Activated CD4-positive, alpha-beta T cell treated with anti-CD3 and anti-CD28 coated beads, Interleukin-2, amount 10 ng/mL, durations not matched to agents 24 days and 14 days (primary cell): ENCODE measurements at places on chromosomes 4 and X. TPM values are rescaled to one million over a fixed set of nuclear protein-coding genes. Genes with fewer than 3 reads are reported as not detected.
A peak's percentile ranks its signal among the peaks of the same experiment; 100 is the strongest.

DNA sequence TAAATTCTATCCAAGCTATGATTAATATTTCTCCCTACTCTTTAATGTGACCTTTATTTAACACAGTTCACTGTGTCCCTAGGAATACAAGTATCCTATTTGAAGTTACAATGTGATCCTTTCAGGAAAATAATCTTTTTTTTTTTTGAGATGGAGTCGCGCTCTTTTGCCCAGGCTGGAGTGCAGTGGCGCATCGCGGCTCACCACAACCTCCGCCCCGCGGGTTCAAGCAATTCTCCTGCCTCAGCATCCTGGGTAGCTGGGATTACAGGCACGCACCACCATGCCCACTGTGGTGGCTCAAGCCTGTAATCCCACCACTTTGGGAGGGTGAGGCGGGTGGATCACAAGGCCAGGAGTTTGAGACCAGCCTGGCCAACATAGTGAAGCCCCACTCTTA, 21.9 kb downstream of the TBCK start:
- DNase-seq: no peak

GRCh38 chr4:182805321-182805720, 111.9 kb downstream of the DCTD start:
- no peak for DNase-seq

- DNase-seq: no peak
Measured at GRCh38 chr4:46648088-46648744, 258.3 kb upstream of the GABRA2 start.

DNA sequence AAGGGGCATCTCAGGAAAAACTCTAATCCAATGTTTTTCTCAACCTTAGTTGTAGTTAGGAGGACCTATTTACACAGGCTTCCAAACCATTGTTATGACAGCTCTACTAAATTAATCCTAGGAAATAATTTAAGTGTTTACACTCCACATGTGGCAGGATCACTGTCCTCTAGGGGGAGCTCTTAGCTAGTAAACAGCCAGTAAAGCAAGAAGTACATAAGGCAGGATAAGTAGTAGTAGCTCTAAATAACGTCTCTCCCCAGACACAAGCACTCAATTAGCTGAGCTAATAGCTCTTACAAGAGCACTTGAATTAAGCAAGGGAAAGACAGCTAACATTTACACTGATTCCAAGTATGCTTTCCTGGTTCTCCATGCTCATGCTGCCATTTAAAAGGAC, 37.3 kb downstream of the NUDT11 start:
- peak; percentile 69 for DNase-seq

- DNase-seq: no peak
Measured at GRCh38 chr4:187191676-187192075, 468.0 kb upstream of the FAT1 start.

DNA sequence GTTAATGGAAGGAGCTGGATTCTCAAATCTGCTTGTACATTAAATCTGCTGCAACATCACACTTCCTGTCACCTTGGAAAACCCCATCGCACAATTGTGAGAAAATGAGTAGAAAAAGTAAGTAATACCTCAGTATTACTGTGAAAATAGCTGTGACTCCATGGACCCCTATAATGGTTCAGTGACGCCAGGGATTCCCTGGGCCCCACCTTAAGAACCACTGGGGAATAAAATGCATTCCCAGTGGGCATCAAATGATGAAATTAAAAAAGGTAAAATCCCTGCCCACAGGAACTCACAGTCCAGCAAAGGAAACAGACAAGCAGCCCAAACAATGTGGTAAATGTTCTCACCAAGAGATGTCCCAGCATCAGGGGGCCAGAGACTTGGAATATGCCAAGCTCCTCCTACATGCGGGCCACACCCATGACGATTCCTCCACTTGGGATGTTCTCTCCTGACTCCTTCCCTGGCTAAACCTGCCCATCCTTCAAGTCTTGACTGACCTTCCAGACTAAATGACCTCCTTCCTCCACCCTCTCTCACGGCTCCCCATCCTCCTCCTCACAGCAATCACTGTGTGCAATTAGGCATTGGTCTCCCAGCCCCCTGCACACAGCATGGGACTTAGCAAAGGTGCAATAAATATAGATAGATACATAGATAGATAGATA, 2.6 kb downstream of the EVC2 start:
- DNase-seq: no peak

DNA sequence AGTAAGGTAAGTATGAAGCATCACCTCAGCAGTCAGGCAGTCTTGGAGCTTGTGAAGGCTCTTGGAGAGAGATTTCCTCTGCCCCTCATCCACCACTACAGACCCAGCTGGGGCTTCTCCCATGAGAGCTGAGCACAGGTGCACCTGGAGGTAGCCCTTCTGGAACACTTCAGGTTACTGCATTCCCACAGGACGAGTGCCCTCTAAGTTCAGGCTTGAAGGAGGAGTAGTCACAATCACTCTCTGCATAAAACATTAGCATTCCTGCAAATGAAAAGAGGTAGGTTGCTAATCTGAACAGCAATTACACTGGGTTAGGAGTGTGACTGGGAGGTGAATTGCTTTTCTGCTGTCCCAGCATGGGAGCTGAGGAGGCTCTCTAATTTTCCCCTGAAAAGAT, 308.8 kb downstream of the TEX13C start:
- no peak for DNase-seq

DNA sequence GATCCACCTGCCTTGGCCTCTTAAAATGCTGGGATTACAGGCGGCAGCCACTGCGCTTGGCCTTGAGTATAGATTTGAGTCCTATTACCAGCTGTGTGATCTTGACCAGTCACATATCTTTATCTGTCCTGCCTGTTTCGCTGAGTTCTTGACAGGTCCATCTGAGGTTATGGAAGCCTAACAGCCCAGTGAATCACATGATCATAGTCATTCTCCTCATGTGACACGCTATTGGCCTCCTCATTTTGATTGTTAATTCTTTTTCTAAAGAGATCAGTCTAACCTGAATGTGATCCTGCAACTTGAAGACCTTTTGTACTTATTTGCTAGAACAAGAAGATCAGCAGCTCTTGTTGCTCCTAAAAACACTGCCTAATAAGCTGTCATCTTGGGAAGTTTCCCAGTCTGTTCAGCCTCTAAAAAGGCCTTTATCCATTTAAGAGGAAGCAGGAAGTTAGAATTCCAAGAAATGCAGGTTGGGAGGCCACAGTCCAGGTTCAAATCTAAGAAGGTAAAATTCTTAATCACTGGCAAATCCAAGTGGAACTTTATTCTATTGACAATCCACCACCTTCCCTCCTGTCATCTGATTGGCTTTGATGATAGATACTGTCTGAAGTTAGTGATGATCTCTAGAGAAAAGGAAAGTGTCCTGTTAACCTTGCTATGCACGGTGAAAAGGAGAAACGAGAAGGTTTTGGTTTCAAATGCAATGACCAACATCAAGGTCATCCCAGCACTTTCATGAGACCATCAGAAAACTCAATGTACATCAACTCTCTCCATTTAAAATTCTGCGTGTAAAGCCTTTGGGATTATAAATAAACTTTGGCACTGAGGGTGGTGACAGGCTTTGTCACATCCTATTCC, 86.9 kb downstream of the CHRNA9 start:
- DNase-seq: no peak

DNA sequence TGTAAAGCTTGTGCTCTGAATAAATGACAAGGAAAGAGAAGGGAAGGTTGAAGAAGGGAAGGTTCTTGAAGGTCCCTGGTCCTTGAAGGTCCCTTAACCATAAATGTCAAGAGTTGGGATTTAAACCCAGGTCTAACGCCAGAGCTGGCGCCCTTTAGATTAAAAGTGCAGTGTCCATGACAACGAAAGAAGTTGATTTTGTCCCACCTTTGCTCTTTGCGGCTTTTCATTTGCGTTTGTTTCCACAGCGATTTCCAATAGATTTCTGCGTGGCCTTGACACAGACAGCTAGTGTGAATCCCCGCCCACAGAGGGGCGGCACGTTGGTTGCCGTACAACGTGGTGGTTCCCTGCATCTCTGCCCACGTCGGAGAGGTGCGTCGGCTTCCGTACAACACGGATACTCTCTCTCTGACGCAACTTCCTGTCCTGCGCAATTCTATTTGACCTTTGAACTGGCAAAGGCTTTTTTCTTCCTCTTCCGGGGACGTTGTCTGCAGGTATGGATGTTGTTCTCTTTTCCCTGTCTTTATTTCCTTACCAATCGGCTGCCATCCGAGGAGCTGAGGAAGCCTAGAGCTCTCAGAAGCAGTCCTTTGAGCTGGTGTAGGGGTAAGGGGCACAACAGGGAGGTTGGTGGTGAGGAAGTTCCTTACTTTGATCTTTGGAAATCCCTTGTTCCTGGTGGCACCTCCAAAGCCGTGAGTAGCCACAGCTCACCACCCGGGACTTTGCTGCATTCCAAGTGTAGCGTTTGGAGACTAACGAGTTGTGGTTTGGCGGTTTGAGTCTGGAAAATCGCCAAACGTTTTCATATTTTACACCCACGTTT, at the start of gene RPL34:
Gene RPL34, plus strand, starts transcription at position 476 of the 832 bp plus-strand sequence. CDS start 1,384 bp downstream, outside the sequence.
- peak; percentile 99 for DNase-seq

DNA sequence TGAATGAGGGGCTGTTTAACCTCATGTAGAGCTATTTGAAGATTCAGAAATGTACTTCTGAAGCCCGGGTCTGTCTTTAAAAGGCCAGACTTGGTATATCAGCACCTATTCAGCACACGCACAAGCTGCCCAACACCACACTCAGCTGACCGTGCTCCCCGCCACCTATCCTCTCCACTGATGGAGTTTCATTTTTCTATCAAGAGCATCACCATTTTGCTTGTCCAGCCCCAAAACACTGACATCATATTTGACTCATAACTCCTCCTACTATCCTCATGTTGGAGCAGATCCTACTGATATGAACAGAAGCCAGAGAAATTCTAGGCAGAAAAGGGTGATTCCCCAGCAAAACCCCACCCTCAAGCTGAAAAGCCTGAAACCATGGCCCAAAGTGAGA, 100.3 kb downstream of the SORBS2 start:
- no peak for DNase-seq

GRCh38 chrX:2578864-2579263, 78.1 kb upstream of the DHRSX start:
- DNase-seq: no peak

GRCh38 chr4:2288051-2288541, 26.2 kb upstream of the MXD4 start:
- DNase-seq: no peak

- peak; percentile 54 for DNase-seq
Measured at GRCh38 chr4:40190019-40190418, 6.8 kb upstream of the RHOH start.

GRCh38 chrX:24423960-24424359, 41.1 kb upstream of the PDK3 start:
- no peak for DNase-seq

GRCh38 chr4:25981749-25982148, 67.7 kb downstream of the SMIM20 start:
- no peak for DNase-seq

DNA sequence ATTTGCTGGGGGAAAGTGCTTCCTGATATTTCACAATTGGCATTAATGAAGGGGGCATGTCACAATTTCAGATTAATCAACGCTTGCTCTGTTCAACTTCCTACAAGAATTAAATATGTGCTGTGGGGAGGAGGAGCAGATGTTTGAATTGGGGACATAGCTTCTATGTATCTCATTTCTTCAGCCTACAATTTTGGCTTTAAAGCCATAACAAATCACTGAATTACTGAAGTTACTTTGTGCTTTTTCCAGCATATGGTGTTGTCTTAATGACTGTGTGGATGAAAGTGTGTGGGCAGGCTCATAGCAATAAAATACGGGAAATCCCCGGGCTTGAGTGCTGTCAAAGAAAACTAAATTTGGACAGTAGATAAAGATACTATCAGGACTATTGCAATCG, 813 bp downstream of the TLR7 start:
- no peak for DNase-seq

DNA sequence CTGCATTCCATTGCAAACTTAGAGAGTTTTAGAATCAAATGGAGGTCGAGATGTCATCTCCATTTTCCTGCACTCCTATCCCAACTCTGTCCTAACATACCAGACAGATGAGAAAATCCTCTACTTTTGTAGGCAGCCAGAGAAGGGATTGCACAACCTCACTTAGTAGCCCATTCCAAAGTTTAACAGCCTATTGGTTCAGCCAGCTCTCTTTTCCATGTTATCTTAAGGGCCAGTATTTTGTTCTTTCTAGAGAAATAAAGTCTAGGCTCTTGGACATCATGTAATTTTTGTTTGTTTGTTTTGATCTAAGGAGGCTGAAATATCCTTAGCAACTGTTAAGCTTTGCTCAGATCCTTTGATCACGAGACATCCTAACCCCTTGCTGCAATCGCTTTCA, 173.0 kb downstream of the COX18 start:
- no peak for DNase-seq

DNA sequence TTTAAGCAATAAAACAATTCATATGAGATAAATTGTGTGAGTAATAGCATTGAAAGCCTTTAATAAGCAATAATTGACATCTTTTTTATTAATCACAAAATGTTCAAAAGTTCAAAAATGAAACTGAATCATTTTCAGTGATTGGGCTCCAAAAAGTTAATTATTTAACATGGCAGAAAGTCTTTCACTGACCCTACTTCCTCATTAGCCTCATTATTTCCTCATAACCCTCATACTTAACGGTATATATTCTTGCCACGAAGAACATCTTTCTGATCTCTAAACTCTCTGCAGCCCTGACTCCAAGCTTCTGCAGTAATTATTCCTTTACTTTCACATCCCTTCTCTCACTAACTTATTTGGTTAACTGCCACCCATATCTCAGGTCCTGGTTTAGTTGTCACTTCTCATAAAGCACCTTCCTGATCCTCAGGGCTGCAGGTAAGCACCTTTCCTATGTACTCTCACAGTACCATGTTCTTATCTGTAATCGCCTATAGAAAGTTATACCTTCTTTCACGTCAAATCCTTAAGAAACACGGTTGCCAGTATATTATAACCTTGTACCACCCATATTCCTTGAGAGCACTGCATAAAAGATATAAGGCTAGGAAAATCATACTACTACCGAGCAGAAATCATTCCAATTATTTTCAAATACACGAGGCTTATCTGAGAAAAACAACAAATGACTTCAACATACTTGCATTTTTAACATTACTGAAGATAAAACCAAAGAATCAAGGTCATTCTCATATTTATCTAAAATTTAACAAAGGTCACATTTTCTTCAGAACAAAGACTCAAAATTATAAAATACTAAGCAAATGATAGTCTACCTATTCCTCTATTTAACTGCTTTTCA, 72.2 kb downstream of the PPP3CA start:
- no peak for DNase-seq

Gene RPS6KA3
- 49.8 and 51.1 TPM in 2 replicates for total RNA-seq

Gene PPP1R3F
- total RNA-seq: 6.3 and 8.3 TPM in 2 replicates

Gene OTC
- total RNA-seq: not detected in 2 replicates

Gene STARD8
- total RNA-seq: 2.5 and 3.3 TPM in 2 replicates

Gene TMEM255A
- not detected in 2 replicates for total RNA-seq

Gene WDR17
- total RNA-seq: 1.7 and 2.1 TPM in 2 replicates

Gene MAOA
- total RNA-seq: 1.8 and 2.0 TPM in 2 replicates
